ENCODE measurements at places on chromosomes 2 and 18.

DNA sequence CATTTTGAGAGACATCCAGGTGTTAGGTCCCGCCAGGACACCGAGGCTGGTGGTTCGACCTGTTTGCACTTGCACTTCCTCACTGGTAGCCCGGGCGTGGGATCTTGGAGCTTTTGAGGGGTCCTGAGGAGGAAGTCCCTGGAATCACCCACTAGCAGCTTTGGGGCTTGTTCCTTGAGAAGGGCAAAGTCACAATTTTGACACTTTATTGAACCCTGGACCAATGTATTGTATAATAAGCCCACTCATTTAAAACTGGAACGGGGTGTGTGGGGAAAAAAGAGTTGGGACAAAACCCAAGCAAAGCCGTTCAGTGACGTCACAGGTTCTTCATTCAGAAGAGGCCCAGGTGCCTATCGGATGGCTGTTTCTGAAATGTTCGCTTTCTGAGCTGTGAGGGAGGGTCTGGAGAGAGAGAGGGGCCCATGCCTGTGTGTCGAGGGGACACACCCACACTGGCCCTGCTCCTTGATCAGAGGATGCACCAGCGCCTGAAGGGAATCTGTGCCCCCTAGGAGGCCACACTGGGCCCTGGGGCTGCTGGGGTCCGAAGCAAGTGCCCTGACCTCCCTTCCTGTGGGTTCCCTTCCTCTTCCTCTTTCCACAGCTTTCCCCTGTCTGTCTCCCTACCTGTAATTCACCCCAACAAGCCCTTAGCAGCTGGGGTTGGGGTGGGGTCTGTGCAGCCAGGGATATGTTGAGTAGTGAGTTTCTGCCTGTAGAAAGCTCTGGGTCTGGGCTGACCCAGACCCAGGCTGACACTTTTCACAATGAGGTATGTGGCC is 2.6 kb downstream of the LPIN1 start:
- no peak for DNase-seq

DNA sequence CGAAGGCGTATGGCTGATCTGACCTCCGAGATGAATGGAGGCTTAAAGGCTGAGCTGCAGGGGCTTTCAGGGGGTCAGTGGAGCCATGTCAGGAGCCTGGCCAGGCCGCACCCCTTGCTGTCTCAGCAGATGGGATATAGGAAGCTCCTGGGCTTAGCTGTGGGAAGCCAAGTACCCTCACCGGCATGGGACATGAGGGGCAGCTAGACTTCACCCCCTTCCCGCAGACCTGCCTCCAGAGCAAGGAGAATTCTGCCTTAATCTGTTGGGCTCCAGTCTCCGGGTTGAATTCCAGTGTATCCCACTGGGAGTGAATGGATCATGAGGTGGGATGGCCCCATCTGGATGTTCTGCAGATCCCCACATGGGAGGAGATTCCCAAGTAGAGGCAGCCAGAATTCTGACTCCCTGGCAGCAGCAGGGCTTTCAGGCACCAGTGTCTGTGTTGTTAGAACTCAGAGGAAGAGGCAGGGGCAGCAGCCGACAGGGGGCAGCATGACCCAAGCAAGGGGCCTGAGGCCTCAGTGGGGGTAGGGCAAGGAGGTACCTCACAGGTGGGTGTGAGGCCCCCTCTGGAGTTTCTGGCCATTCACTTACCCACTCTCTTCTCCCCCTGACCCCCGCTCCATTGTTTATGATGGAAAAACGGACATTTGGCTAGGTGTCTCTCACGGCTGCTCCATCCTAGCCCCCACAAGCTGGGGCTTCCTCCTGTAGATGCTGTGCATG is 19.1 kb downstream of the CAPG start:
- DNase-seq: peak; percentile 37

- DNase-seq: no peak
Observed at GRCh38 chr2:239807568-239807967, 217.6 kb downstream of the NDUFA10 start.

- no peak for DNase-seq
Observed at GRCh38 chr18:22257022-22257543, 87.7 kb downstream of the GATA6 start.

GRCh38 chr18:35577045-35577848 is 4.3 kb upstream of the GALNT1 start:
- DNase-seq: no peak

DNA sequence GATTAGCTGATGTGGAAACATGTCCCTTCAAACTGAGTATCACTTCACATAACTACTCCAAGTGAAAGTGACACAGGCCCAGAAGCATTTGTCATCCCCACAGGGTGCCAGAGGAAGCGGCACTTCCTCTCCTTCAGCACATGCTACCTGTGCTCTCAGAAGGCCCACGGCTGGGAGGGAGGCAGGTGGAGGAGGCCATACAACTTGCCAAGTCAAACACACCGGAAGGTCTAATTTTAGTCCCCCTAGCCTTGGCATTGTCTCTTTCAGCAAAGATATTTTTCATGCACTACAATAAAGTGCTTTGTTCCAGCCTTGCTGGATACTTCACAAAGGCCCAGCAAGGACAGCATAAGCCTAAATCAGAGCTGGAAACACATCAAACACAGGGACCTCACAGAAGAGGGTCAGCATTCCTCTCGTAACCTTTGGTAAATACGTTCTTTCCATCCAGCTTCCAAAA is 38.0 kb downstream of the VSNL1 start:
- no peak for DNase-seq

DNA sequence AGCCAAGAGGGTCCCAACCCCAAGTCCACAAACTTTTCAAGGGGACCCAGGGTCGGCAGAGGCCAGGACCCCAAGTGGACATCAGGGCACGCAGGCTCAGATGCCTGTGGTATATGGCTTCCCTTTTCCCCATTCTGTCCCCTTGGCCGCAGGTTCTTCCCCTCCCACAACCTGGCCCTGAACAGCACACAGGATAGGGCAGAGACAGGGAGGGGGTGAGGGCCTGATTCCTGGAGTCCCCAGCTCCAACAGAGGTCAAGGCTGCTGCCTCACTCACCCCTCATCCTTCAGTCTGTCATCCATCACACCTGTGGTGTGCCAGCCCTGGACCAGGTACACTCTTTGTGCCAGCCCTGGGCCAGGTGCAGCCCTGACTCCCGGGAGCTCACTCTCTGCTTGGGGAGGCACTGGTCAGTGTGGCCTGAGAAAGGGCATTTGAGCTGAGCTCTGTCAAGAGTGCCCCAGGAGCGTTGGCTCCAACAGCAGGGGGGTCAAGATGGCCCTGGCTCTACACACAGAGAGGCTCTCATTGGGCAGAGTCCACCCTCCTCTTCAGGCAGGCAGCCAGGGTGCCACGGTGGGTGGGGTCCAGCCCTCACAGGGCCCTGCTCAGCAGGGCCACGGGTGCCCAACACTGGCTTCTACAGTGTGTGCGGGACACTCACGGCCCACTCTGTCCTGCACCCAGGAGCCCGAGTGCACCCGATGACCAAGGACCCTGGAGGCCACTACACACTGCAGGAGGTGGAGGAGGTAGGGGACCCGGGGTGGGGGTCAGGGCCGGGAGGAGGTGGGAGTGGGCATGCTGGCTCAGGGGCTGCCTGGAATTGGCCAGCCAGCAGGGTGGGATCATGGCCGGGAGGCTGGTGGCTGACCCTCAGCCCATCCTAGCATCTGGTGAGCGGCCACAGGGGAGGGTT is 1.6 kb downstream of the AGXT start:
- no peak for DNase-seq

GRCh38 chr2:11718606-11719005 is 27.8 kb upstream of the LPIN1 start:
- DNase-seq: no peak

DNA sequence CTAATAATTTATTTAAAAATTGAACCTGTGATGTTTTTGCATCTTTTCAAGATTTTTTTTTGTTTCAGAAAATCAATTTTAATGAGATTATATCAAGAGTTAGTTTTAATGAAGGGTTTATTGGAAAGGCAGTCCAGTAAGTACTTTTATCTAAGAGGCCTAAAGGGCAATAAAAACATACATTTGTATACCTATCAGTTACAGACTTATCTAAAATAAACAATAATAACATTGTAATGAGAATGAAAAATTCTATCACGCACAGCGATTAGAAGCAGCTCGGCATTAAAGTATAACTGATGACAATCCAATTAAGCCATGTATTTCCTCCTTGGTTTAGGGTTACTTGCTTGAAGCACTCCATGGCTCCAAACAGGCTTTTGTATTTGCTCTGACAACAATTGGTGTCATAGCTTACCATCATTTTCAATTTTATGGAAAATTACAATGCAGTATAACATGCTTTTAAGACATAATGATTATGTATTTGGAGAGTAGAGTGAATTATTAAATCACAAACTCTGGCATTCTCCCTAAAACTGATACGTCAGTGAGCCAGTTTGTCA is 629.4 kb downstream of the TSN start:
- DNase-seq: no peak

DNA sequence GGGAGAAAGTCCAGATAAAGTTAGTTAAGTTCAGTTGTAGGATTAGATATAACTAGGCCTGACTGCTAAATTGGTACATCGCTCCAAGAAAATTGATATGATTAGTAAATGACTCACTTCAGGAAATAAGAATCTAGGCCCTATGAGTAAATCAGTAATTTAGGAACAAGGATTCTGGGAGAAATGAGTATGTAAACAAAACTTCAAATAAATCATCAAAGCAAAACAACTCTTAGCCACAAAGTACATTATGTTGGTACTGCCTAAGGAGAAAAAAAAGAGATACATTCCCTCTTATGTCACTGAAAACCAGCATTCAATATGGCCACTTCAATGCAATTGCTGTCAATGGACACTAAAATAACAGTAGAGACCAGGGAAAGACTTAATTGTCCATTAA is 529.1 kb downstream of the ZNF804A start:
- DNase-seq: no peak

DNA sequence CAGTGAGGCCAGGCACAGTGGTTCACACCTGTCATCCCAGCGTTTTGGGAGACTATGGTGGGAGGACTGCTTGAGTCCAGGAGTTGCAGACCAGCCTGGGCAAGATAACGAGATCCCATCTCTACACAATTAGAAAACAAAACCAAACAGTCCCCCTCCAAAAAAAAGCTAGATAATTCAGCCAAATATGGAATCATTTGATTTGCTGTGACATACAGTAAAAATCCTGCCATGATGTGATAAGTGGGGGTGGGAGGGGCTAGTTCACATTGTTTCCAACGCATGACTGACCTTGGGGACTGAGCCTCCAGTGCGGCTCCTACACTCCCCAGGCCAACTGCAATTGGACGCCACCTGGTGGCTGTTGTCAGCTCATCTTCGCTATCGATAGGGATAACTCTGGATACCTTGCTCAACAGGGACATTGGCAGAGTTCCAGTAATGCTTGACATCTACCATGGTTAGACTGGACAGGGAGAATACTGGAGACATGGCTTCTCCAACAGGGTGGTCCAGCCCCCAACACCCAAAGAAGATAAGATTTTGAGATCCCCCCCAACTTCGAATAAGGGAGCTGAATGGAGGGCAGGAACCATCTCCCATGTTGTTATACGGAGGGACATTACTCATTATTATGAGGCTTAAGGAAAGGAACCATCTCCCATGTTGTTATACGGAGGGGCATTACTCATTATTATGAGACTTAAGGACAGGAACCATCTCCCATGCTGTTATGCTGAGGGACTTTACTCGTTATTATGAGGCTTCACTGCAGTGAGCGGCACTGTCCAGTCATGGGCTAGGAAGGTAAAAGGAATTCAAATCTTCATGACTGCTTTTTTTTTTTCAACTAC is 135.9 kb downstream of the TGIF1 start:
- DNase-seq: peak; percentile 89

GRCh38 chr2:223894968-223895367 is 50.2 kb downstream of the WDFY1 start:
- DNase-seq: peak; percentile 70

DNA sequence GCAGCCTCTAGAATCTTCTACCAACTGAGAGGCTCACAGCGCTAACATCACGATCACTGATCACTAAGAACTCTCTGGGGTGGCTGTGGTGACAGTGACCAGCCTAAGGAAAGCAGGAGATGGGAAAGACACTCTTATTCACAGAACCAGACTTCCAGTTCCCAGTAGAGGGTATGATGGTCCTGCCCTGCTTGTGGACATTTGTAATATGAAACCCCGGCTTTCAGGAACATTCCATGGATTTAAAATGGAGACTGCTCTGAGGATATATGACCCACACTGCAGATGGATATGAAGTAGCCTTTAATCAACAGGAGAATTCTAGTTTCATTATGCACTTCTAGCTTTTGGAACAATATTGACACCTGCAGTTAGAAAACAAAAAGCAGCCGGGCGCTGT is 131.8 kb downstream of the AFF3 start:
- no peak for DNase-seq

GRCh38 chr2:219596954-219597551 is 604 bp upstream of the STK11IP start:
- no peak for DNase-seq

DNA sequence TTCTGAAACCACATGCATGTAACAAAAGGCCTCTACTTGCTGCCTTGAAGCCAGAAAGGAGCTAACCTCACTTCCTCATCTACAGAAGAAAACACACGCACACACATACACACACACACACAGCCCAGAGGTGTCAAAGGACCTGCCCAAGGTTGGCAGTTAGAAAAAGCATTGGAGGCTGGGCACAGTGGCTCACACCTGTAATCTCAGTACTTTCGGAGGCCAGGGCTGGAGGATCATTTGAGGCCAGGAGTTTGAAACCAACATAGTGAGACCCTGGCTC is 125.9 kb upstream of the RNF152 start:
- no peak for DNase-seq

DNA sequence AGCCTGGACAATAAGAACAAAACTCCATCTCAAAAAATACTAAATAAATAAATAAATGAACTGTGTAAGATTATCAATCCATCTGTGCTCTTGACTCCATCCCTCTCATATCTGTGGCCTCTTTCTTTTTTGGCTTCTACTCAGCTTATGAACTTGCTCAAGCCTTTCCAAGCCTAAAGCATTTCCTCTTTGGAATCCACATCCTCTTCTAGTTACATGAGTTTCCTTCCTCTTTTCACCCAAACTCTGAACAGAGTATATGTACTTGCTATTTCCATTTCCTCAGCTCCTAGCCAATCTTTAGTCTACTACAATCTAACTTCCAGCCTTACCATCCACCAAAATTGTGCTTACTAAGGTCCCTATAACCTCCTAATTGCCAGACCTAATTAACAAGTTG is 2.5 kb upstream of the DNAJC10 start:
- DNase-seq: no peak

DNA sequence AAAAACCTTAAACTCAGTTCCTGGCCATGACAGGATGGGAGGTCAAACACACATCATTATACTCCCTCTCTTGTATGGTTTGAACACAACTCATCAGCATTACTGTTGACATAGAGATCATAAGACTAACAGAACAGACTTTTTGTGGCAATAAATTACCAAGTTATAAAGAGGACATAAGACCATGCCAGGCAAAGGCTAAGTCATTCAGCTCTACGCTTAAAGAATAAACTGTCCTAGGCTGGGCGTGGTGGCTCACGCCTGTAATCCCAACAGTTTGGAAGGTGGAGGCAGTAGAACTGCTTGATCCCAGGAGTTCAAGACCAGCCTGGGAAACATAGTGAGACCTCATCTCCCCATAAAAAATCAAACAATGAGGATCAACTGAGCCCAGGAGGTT is 16.4 kb downstream of the NLRC4 start:
- DNase-seq: peak; percentile 18

Measured in large intestine (tissue), 12 donors.